ENCODE measurements at places on chromosomes 13 and 19.

DNA sequence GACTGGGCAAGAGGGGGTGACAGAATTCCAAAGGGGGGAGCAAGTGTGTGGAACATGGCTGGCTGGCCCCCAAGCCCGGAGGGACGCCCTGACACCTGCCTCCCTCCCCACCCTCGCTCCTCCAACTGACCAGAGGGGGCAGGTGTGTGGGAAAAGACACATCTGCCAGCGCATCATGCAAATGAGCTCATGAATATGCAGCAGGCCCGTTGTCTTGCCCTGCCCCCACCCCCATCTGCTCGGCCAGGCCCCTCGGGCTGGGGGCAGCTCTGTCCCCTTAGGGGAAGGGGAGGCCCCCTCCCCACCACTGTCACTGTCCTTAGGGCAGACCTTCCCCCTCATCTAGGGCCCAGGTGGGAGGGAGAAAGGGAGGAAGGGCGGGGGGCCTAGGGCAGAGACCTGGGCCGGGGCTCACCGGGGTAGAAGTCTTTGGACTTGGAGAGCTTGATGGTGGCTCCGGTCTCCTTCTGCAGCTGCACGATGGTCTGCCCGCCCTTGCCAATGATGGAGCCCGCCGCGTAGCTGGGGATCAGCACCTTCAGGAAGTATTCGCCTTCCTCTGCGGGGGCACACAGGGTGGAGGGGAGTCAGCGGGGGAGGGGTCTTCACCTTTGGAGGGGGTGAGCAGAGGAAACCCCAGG is 12.9 kb downstream of the NOVA2 start:
- no peak for DNase-seq

DNA sequence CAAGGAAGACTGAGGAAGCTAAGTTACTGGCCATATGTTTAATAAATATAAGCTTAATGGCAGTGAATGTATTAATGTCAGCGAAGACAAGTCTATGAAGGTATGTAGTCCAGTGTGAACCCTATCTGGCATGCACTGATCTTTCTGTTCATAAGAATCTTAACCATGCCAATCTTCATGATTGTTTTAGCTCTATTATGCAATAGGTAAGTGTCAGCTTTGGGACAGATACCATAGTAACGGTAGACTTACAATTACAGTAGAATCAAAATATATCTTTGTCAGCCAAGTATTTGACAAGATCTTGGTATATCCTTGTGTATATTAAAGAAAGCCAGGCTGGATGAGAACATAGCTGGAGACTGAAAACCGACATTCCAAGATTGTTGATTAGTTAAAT is 428.5 kb downstream of the SPRY2 start:
- no peak for DNase-seq

GRCh38 chr13:25292301-25292700 is 5.0 kb upstream of the MTMR6 start:
- DNase-seq: no peak

GRCh38 chr19:49848938-49849337 is 2.0 kb upstream of the PTOV1 start:
- DNase-seq: no peak

- DNase-seq: no peak
Measured at GRCh38 chr19:30854661-30855060, 482.5 kb downstream of the ZNF536 start.

DNA sequence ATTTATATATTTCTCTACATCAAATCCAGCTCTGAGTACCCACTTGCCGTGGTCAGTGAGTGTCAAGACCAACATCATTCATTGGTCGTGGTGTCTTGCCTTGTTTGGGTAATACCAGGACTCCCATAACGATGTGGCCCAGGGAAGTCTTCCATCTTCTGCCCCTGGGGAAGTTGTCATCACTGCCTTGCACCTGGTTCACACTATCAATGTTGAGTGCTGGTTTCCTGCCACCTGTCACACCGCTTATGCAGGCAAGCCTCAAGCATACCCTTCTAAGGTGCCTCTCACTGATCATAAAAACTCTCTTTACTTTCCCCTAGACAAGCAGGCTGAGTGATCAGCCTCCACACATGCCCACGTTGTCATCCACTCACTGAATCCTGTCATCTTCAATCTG is 382.4 kb downstream of the KCTD12 start:
- DNase-seq: no peak

GRCh38 chr13:34459856-34460255 is 482.2 kb upstream of the NBEA start:
- no peak for DNase-seq

GRCh38 chr19:30068528-30069395 is 126.7 kb downstream of the URI1 start:
- no peak for DNase-seq

GRCh38 chr19:41307954-41308449 is 2.0 kb upstream of the CCDC97 start:
- DNase-seq: no peak
